ENCODE measurements at places on chromosomes 6 and 20.
A peak's percentile ranks its signal among the peaks of the same experiment; 100 is the strongest.

DNA sequence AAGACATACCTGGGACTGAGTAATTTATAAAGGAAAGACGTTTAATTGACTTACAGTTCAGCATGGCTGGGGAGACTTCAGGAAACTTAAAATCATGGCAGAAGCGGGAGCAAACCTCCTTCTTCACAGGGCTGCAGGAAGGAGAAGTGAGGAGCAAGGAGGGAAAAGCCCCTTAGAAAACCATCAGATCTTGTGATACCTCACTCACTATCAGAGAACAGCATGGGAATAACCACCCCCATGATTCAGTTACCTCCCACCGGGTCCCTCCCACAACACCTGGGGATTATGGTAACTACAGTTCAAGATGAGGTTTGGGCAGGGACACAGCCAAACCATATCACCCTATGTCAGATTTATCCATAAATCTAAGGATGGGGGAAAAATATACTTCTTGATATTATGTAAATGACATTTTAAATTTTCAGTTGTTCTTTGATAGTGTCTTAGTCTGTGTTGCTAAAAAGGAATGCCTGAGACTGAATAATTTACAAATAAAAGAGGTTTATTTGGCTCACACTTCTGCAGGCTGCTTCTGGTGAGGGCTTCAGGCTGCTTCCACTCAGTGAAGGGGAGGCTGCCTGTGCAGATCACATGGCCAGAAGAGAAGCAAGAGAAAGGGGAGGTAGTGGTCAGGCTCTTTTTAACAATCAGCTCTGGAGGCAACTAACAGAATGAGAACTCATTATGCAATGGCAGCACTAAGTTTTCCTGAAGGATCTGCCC lies 1.2 kb upstream of the MCM9 start:
- DNase-seq = no peak

GRCh38 chr6:11732036-11732631 lies 46.5 kb downstream of the ADTRP start:
- DNase-seq = peak; percentile 15

DNA sequence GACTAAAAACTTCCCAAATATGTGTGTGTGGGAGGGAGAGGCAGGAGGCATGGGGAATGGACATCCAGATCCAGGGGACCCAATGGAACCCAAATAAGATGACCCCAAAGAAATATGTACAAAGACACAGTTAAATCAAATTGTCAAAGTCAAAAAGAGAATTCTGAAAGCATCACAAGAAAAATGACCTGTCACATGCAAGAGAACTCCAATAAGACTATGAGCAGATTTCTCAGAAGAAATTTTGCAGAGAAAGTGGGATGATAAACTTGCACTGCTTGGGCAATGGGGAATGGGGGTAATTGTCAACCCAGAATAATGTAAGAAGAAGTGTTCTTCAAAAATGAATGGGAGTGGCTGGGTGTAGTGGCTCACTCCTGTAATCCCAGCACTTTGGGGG lies 59.5 kb upstream of the PLN start:
- DNase-seq = no peak

DNA sequence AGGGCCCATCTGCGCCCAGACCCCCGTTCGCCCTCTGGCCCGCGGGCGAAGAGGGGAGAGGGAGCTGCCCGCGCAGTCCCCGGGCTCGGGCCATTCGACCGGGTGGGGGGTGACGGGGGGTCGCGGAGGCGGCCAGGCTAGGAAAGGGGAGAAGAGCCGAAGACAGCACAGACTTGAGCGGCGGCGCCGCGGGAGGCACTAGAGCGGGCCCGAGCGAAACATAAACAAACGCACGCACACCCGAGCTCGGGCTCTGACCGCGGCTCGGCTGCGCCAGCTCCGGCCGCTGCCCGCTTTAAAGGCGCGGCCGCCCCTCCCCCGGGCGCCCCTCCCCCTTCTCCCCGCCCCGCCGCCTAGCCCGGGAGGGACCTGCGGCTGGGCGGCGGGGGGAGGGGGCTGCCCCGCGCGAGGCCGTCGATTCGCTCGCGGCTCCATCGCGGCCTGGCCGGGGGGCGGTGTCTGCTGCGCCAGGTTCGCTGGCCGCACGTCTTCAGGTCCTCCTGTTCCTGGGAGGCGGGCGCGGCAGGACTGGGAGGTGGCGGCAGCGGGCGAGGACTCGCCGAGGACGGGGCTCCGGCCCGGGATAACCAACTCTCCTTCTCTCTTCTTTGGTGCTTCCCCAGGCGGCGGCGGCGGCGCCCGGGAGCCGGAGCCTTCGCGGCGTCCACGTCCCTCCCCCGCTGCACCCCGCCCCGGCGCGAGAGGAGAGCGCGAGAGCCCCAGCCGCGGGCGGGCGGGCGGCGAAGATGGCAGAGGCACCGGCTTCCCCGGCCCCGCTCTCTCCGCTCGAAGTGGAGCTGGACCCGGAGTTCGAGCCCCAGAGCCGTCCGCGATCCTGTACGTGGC lies at the start of gene FOXO3:
FOXO3 (plus strand) TSS at position 455 of the 846 bp plus-strand sequence; CDS start at position 747, 292 bp downstream.
- DNase-seq = peak; percentile 36

DNA sequence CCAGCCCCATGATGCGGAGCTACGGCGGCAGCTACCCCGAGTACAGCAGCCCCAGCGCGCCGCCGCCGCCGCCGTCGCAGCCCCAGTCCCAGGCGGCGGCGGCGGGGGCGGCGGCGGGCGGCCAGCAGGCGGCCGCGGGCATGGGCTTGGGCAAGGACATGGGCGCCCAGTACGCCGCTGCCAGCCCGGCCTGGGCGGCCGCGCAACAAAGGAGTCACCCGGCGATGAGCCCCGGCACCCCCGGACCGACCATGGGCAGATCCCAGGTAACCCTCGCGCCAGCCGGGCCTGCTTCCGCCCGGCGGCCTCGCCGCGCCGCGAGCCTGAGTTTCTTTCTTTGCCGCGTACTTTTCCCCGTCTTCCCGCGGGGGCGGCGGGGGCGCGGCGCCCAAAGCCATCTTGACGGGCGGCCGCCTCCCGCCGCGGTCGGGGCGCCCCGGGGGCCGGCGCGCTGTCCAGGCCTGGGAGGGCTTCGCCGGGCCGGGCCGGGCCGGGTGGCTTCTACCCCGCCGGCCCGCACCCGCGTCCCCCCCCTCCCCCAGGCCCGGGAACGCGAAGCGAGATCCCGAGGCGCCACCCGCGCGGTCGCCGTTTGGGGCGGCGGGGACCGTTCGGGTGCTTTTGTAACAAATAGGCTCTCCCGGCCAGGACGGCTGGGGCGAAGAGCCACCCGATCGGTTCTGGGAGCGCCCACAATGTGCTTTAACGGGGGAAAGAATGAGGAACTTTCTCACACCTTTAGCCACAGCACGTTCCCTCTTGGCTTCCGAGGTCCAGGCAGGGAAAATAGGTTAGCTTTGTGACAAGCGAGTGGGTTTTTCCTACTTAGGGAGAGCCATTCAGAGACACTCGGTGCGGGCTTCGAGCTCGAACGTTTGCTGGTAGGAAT lies 2.3 kb downstream of the ARID1B start:
- no peak for DNase-seq

GRCh38 chr6:164039954-164040375 lies 625.4 kb downstream of the QKI start:
- DNase-seq = no peak

DNA sequence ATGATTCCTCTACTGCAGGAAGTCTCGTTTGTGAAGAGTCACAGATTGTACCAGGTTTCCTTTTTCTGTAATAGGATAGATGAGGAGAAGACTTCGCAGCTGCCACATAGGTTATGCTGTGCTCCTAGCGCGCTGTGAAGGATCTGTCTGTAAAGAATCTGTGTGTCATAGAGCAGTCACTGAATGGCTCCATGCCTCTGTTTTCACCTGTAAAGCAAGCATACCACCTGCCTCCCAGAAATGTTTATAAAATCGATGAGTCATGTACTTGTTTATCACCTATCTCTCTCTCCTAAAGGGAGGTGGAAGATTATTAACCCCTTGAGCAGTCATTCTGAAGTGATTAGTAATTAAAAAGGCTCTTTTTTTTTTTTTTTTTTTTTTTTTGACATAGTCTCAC lies 86.6 kb downstream of the TFAP2B start:
- no peak for DNase-seq

DNA sequence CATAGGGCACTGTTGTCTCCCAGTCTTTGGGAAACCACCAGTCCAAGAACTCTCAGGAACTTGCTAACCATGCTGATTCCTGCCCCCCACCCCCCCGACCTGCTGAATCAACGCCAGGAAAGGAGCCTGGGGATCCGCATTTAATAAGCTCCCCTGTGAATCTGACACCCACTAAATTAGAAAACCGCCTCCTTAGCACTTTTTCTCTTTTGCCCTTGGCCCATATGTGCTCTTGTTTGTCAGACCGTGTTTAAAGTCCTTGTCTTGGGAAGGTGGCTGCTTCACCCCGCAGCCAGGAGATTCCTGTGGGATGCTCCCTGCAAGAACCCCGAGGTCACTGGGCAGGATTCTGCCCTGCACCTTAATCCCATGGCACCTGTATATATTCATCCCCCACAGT lies 15.7 kb upstream of the FOXP4 start:
- no peak for DNase-seq

- no peak for DNase-seq
These were observed 214.4 kb upstream of the PRND start for GRCh38 chr20:4507288-4507719.

GRCh38 chr6:51108563-51109234 lies 290.0 kb downstream of the TFAP2B start:
- DNase-seq = no peak

DNA sequence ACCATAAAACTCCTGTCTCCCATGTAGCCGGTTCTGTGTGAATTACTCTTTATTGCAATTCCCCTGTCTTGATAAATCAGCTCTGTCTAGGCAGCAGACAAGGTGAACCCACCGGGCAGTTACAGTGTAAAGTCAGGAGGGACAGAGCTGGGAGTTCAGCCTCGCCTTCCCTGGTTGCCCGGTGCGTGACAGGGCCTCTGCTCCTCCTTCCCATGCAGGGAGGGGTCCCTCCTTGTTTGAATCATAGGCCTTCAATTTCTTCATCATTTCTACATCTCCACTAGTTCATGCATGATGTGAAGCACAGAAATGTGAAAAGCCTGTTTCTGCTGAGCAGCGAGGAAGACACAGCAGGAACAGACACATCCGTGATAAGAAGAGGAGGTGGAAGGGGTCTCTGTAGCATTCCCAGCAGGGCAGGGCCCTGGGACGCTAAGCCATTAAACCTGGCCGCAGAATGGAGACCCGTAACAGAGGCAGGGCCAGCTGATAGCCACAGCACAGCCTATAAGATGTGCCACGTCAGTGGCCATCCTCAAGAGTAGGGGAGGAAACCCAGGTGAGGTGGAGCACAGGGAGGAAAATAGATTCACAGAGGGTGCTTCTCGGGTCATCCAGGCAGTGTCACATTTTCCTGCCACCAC lies 106.7 kb upstream of the CST7 start:
- no peak for DNase-seq

- DNase-seq = no peak
These were observed 64.3 kb downstream of the GPX5 start for GRCh38 chr6:28589957-28590349.

- DNase-seq = no peak
These were observed 34.4 kb downstream of the RRBP1 start for GRCh38 chr20:17647391-17648314.

- no peak for DNase-seq
These were observed 58.2 kb downstream of the SPACA1 start for GRCh38 chr6:88105741-88106340.

DNA sequence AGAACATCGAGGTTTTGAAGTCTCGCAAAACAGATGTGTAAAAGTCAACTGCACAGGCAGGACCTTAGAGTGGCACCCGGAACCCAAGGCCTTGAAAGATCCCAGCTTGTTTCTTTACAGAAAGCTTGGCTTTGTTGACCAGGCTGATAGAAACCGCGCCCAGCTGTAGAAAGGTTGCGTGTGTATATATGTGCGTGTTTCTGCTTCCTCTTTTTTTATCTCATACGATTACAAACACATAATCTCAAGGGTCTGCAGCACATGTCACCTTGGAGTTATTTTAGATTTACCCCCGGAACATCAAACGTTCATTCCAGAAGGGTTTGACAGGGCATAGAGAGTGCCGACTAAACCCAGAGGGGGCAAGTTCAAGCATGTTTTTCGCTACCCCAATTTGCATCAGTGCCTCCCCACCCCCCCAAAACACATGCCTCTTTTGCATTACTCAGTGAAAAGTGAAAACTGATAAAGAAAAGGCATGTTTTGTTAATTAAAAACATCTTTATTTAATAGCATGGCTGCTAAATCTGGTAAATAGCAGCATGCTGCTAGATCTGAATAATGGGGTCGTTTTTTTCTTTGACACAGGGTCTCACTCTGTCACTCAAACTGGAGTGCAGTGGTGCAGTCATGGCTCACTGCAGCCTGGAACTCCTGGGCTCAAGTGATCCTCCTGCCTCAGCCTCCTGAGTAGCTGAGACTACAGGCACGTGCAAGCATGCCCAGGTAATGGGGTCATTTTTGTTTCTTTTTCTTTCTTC lies 33.2 kb upstream of the NCOA3 start:
- DNase-seq = no peak

GRCh38 chr6:40918040-40918651 lies 120.9 kb downstream of the UNC5CL start:
- no peak for DNase-seq

DNA sequence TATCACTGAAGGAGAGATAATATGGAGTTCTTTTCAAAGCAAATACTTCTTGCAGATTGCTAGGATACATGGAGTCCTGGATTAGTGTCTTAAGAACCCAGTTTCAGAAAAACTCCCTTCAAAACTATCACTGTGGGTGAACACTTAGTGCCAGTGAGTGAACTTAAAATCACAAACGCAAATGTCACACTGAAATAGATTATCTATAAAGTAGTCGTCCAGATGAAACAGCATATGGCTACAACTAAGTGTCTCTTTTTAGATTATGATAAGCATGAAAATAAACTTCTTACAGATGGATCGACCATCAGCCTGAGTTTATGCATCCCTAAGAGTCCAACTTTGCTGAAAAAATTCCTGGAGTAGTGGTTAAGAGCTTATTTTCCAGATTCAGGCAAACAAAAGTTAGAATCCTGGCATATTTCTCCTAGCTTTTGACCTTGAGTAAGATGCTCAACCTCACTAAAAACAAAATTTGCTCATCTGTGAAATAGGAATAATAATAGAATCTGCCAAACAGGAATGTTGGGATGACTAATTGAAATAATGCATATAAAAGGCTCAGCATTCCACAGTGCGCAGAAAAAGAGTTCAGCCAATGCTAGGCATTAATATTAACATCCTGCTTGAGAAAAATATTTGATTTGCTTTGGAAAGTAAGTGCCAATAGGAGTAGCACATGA lies 70.4 kb downstream of the DOK5 start:
- DNase-seq = no peak

DNA sequence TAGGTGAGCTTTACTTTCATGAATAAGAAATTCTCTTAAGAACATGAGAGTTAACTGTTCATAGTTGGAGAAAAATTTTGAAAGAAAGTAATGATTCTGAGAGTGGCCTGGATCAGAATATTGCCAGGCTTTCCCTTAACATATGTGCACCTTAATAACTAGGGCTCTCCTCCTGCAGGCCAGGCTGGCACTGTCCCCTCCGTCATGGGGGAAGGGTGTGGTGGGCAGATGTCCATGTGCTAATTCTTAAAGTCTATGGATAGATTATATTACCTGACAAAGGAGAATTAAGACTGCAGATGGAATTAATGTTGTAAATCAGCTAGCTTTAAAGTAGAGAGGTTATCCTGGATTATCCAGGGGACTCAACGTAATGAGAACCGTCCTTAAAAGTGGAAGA lies 10.9 kb upstream of the KLHL32 start:
- DNase-seq = no peak

GRCh38 chr6:71766146-71766760 lies 120.1 kb upstream of the RIMS1 start:
- DNase-seq = no peak
